ENCODE measurements at places on chromosomes 11 and 22.

DNA sequence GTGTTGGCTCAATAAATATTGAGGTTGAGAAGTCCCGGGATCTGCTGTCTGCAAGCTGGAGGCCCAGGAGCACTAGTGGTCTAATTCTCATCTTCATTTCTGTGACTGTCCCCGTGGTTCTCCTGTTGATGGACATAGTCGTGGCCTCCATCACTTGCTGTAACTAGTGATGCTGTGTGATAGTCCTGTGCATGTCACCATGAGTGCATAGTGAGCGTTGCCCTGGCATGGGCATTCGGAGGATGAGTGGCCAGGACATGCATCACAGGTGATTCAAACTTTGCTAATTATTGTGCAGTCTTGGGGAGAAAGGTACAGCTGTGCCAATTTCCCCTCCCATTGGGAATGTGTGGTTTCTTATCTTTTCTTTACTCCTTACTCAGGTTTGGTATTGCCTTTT, 902.2 kb downstream of the BRD1 start:
- no peak for DNase-seq

- peak; percentile 82 for DNase-seq
Measured at GRCh38 chr11:91981995-91982394, 242.6 kb upstream of the FAT3 start.

DNA sequence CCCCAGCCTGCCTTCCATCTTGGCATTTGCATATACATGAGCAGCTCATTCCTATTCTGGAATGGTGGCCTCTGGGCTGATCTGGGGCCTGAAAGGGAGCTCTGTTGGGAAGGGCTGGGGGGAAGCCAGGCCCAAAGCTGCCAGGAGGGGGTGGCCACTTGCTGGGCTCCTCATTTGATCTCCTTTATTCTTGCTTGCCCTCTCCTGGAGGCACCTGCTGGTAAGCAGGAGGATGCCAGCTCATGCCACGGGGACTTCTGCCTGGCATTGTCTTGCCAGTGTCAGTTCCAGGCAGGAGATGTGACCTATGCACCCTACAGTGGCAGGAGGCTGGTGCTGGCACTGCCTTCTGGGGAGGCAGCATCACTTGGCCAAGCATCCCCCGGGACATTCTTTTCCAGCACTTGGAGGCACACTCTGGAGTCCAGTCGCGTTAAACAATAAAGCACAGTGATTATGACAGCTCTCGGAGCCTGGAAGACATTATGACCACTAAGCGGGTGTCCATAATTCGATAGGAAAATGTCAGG, 128.3 kb downstream of the NTM start:
- DNase-seq: no peak

- no peak for DNase-seq
Measured at GRCh38 chr11:1727096-1727690, 23.2 kb downstream of the IFITM10 start.

DNA sequence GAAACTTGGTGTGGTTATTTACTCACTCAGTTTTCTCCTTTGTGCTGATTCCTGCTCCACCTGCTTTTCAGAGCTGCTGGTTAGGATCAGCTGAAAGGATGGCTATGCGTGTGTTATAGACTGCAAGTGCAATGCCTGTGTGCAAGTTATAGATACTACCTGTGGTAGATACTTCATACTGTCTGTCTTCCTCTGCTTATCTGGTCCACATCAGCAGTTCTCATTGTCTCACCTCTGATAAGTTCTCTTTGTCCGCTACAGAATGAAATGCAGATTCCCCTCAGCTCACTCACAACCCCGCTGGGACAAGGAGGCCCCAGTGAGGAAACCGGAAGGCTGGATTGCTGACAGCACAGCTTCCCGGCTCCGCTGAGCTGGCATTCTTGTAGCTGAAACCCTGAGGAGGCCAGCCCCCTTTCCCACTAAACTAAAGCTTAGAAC, 37.5 kb upstream of the LYVE1 start:
- peak; percentile 31 for DNase-seq

GRCh38 chr11:78161962-78162371, 22.5 kb upstream of the ALG8 start:
- no peak for DNase-seq

DNA sequence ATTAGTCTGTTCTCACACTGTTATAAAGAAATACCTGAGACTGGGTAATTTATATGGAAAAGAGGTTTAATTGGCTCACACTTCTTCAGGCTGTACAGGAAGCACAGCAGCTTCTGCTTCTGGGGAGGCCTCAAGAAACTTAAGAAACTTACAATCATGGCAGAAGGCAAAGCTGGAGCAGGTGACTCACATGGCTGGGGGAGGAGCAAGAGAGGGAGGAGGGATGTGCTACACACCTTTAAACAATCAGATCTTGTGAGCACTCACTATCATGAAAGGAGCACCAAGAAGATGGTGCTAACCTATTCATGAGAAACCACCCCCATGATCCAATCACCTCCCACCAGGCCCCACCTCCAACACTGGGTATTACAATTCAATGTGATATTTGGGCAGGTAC, 381.6 kb downstream of the ETS1 start:
- no peak for DNase-seq

GRCh38 chr11:60910281-60910687, 3.7 kb upstream of the TMEM109 start:
- DNase-seq: no peak

DNA sequence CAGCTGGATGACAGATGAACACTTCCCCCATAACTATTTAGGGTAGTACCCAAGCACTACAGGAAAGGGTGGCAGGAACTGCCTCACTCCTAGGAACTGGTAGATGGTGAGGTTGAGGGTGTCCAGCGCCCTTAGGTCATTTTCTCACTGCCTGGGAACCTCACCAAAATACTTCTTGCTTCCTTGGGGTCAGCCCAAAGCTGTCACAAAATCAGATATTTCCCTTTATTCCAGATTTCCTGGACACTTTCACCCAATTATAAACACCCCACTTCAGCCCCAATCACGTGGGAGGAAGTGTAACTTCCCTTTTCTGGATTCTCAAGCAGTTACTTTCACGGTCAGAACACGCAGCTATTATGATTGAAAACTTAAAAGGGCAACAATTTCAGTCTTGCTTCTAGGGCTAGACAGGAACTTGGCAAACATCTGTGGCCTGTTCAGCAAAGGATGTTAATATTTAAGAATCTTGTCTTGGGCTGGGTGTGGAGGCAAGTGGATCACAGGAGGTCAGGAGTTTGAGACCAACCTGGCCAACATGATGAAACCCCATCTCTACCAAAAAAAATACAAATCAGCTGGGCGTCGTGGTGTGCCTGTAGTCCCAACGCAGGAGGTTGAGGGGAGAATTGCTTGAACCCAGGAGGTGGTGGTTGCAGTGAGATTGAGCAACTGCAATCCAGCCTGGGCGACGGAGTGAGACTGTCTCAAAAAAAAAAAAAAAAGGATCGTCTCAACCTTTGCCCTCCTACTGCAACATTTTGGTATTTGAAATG, 4.0 kb downstream of the FTH1 start:
- no peak for DNase-seq

DNA sequence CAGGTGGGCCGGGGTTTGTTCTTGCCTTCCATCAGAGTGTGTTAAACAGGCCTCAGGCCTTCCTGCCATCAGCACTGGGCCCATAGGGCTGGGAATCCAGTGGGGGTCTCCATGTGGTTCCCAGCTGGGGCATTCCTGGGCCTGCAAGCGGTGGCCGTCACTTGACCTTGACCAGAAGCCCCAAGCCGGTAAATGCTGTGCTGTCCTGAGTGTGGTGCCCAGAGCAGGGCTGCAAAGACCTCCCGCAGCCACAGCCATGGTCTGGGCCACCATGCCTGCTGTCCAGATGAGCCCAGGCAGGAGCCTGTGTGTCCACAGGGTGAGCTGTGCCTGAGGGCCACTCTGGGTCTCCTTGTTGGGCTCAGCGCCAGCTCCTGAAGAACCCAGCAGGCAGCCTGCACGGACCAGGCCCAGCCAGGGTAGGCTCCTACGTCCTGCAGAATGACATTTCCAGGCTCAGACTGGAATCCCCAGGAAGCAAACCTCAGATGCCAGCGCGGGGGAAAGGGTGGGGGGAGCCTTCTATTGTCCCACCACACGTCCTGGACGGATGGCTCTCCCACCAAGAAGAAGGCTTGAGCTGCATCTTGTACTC, 117.3 kb downstream of the KCNQ1OT1 start:
- DNase-seq: no peak

DNA sequence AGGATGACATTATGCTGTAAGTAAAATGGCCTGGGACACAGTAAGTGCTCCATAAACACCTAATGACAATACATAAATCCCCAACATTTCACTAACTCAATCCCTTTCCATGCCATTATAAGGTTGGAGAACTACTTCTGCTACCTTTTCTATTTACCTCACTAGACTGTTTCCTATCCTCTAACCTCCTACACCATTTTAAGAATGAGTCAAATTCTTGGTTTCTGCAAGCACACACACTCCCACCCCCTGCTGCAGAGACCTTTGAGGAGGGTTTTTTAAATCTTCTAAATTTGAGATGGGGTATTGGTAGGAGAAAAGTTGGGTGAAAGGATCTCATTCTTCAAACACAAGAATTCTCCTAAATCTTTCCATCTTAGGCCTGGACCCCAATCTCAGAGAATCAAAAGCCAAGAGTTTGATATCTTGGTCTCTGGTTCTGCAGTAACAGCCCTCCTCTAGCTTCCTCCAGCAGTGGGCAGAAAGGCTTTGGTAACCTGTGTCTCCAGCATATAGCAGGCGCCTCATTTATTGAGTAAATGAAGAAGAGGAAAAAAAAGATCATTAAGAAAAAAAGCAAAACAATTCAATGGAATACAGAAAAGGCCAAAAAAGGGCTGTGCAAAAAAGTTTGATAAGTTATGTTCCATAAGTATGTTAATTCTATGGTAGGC, 42.3 kb downstream of the SYTL2 start:
- DNase-seq: no peak

- no peak for DNase-seq
Measured at GRCh38 chr11:67644472-67645418, 5.2 kb upstream of the TBX10 start.

All from AG04449 (cell line).